Germinal center (tissue), 1 donor: ENCODE measurements at places on chromosomes 2 and 18.

GRCh38 chr2:171436307-171436706, 2.3 kb downstream of the DCAF17 start:
- no peak for DNase-seq

- peak; percentile 77 for DNase-seq
Observed at GRCh38 chr2:85551698-85552678, 9.3 kb downstream of the GGCX start.

DNA sequence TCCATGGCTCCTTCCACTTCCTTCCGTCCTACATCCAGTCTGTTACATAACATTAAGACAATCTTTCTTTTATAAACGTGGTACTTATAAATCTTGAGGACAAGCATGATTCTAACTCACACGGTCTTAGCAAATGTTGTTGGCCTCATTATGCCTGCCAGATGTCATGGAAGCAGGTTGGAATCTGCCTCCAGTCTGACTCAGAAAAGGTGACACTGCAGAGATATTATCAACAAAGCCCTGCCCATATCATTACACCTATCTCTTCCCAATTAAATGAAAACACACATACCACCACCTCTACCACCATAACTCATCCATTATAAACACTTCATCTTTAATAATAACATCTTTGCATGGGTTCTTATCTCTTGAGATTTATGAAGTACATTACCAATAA, 334.7 kb upstream of the CHAC2 start:
- no peak for DNase-seq

DNA sequence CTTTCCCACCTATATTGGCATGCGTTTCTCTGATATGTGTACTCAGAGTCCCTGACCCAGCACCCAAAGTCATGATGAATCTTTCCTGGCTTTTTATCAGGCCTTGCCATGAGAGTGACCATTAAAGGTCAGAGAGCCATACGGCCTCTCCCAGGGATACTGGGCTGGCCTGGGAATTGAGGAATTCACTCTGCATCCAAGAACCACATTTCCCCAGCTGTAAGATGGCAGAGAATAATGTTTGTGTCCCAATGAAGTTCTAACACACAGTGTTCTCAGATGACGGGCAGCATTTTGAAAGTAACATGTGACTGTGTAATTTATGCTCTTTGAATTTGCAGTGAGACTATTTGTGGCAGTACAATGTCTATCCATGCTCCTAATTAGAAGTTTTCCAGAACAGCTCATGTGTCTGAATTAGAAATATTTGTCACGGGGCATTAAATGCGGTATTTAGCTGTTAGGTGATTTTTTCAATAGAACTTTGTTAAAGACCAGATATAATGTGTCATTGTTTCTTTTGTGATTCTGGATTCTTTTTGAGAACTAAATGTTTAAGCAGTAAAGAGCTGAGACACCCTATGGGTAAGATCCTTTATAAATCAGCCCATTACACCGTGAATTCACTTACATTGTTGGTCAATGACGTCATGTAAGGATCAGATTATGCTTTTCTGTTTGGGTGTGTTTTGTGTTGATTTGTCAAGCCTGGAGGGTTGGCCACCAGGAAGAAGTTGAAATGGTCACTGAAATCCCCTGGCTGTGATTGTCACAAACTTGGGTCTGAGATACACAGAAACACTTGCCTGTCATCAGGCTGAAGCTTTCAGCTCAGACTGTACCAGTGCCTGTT, 7.3 kb upstream of the SLC3A1 start:
- DNase-seq = no peak

GRCh38 chr18:42030586-42031182, 75.7 kb downstream of the PIK3C3 start:
- DNase-seq = peak; percentile 21

- DNase-seq = no peak
Observed at GRCh38 chr18:79622004-79622403, 57.6 kb upstream of the CTDP1 start.

DNA sequence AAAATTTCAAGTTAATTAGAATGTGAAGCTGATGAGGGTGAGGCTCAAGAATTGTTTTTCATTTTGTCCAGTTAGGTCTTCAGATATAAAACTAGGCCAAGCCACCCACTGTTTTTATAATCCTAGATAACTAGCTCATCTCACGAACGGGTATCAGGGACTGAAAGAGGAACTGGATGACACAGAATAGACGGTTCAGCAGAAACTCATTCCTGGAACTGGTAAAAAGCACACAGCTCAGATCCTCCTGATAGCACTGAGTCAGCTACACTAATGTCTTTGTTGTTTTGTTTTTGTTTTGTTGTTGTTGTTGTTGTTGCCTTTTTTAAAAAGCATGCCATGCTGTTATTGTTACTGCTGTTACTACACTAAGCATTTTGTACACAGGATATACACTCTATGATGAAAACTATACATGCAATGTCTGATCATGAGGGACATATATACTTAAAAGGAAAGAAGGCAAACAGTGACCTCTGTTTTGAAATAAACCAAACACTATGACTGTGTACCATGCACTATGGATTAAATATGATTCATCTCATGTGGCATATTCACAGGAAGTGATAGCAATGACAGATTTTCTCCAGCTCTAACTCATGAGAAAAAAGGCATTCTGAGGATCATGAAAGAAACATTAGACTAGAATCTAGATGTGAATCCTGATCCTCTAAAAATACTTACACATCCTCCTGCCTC, 437.6 kb downstream of the NCKAP5 start:
- DNase-seq = no peak

DNA sequence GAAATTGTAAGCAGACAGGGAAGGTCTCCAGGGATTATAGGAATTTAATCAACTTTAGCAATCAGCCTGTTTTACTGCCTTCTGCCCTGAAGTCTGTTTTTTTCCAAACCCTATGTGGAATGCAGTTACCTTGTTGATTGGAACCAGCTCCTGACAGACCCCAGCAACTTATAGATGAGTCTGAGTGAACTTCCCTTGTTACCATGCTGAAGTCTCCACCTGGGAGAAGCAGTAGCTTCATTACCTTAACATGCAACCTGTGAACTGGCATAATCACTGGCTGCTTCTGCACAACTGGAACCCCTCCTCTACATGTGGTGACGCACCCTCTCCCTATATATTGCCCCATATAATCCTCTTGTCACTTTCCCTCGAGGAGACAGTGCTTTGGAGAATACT, 226.3 kb upstream of the SPOPL start:
- no peak for DNase-seq

DNA sequence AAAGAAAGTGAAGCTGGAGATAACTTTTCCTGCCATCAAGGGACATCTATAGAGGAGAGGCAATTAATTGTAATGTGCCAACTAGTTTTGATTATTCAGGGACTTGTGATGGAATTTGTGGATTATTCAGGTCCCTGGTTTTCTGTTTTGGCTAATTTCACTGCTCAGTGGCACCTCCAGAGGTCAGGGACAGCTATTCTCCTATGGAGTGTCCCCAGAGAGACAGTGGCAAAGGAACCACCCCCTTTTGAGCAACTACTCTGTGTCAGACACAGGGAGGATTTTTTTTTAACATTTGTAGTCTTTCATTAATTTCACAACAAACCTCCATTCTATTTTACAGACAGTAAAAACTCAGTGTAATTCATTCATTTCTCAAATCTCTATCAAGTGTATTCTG, 206.0 kb upstream of the SPRED2 start:
- no peak for DNase-seq

DNA sequence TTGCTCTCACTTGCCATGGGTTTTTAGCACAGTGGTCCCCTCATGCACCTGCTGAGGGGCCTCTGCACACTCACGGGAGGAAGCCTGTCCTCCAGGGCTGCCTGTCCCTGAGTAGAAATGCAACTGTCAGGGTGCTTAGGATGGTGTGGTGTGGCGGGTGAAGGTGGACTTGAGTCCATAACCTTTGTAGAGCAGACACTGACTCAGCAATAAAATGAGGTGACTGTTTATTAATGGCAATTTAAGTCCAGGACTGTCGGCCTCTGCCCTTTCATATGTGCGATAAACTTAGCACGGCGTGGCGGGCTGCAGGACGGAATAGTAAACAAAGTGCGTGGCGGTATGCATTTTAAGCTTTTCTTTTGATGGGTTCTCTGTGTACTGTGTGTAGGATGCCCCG, 188.2 kb downstream of the LDLRAD4 start:
- no peak for DNase-seq

DNA sequence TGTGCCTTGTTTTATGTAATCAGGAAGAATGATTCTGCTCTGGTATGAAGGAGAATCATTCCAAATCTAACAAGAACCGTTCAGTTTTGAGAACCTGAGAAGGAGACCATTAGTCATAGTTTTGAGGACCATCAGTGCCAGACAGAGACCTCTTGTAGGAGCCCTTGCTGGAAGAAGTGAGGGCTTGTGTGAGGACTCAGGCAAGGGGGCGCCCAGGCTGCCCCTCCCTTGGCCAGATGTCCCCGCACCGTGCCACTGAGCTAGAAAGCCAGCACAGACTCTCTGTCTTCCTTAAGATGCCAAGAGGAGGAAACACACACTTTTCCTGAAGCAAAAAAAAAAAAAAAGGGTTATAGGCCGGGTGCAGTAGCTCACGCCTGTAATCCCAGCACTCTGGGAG, 55.7 kb upstream of the SLC39A10 start:
- no peak for DNase-seq
